SK-MEL-5 (cell line): ENCODE measurements at places on chromosomes 6 and 20. TPM values are rescaled to one million over a fixed set of nuclear protein-coding genes. Genes with fewer than 3 reads are reported as not detected.

DNA sequence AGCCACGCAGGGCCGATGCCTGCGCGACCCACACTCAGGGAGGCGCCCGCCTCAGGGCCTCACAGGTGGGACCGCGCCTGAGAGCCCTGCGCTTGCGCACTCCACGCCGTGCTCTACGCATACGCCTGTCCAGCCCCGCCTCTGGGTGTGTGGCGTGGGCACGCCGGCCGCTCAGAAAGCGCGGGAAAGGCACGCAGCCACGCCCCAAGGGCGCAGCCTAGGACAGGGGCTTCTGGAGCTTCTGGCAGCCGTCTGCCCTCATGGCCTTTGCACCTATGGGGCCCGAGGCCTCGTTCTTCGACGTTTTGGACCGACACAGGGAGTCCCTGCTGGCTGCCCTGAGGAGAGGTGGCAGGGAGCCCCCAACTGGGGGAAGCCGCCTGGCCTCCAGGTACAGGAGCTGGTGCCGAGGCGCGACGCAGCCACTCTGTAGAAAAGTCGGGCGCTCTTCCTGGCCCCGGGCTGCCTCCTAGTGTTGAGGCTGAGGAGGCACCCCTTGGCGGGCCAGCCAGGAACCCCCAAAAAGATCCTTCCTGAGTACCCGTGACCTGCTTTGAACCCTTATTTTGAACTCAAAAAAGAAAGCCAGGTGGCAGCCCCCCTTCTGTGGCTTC is at the start of gene SPO11:
Gene SPO11 (plus strand): TSS at position 196 of the 614 bp plus-strand sequence. CDS start 65 bp downstream, at position 261.
- DNase-seq: no peak

DNA sequence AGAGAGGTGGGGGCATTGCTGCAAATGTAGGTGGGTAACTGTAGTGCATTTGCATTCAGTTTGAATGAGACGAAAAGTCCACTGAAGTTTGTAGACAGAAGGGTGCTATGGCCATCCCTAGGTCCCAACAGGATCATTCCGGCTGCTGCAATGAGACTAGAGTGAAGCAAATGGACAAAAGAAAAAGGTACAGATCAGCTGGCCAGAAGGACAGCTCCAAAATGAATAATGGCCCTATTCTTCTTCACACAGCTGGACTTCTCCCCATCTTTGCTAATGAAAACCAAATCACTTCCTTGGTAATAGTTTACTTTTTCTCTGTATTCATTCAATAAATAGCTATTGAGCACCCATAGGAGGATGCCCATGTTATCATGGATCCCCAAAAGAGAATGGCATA is 56.4 kb upstream of the TPD52L1 start:
- no peak for DNase-seq

- peak; percentile 67 for DNase-seq
These were observed 31.4 kb downstream of the HAO1 start for GRCh38 chr20:7908905-7909304.

HBS1L gene
- 118 and 122 TPM in 2 replicates for total RNA-seq

CST4 gene
- not detected in 2 replicates for total RNA-seq

- no peak for DNase-seq
These were observed 273.6 kb downstream of the PHACTR1 start for GRCh38 chr6:12990162-12990561.

GRCh38 chr6:135022050-135022697 is 32.4 kb downstream of the HBS1L start:
- no peak for DNase-seq

DNA sequence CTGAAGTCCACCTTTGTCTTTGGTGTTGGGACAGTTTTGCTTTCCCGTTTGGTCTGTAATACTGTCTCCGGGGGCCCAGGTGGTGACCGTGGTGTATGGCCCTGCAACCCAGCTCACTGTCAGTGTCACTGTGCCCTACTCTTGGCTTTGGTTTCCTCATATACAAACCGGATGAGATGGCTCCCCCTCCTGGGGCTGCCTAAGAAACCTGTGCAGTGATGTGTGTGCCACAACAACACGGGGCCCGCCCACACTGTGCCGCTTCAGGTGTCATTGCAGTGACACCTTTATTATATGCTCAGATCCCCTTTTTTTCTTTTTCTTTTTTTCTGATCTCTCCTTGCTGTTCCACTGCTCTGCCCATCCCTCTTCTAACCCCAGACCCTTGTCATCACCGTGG is 73.9 kb downstream of the RAMACL start:
- DNase-seq: no peak

MC3R gene
- total RNA-seq: not detected in 2 replicates

GRCh38 chr6:43223175-43223574 is 6.1 kb downstream of the DNPH1 start:
- no peak for DNase-seq

- DNase-seq: no peak
These were observed 80.9 kb downstream of the UBE3D start for GRCh38 chr6:82984720-82985119.

DNA sequence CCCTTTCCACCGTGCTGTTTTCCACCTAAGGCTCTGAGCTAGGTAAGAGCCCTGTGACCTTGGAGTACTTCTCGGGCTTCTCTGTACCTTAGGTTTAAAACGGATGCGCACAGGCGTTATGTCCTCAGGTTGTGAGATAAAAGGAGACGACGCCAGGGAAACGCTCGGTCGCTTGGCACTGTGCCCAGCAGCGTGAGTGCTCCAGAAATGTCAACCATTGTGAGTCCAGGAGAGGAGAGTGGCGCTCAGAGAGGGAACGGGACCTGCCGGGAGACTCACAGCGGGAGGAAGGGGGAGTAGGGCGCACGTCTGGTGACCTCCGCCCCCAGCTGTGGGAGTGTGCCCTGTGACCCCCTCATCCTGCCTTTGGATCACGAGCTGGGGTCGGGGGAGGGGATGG is 33.8 kb upstream of the SCRT2 start:
- no peak for DNase-seq

GRCh38 chr6:3318226-3318625 is 59.5 kb downstream of the PSMG4 start:
- no peak for DNase-seq

GRCh38 chr6:144055121-144055931 is 40.0 kb downstream of the SF3B5 start:
- no peak for DNase-seq

- DNase-seq: peak; percentile 56
These were observed 804 bp downstream of the C6orf141 start for GRCh38 chr6:49551078-49551865.

C6orf163 gene
- total RNA-seq: 1.3 and 1.4 TPM in 2 replicates

PACSIN1 gene
- not detected in 2 replicates for total RNA-seq

- peak; percentile 17 for DNase-seq
These were observed 63.7 kb downstream of the CTNNBL1 start for GRCh38 chr20:37757550-37757949.

- peak; percentile 62 for DNase-seq
These were observed at the start of gene ITPA for GRCh38 chr20:3209257-3209945. Gene ITPA, plus strand, starts transcription at chr20:3209498. Its CDS starts 54 bp downstream, at chr20:3209552.

DNA sequence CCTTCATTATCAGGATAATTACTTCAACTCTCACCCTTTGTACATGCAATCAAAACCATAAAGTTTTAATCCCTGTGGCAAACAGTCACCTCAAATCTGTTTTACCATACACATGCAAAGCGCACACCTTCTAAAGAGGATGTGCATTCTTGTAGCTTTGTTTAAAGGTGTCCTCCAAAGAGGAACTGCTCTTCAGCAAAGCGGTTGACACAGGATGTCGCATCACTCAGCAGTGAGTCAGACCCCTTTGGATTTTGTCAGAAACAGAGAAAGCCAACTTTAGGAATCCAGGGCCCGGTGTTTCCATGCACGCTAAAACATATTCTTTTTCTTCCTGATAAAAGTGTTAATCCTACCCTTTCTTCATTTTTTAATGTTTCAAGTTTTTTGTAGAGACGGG is 268.3 kb upstream of the ARID1B start:
- DNase-seq: no peak

DNA sequence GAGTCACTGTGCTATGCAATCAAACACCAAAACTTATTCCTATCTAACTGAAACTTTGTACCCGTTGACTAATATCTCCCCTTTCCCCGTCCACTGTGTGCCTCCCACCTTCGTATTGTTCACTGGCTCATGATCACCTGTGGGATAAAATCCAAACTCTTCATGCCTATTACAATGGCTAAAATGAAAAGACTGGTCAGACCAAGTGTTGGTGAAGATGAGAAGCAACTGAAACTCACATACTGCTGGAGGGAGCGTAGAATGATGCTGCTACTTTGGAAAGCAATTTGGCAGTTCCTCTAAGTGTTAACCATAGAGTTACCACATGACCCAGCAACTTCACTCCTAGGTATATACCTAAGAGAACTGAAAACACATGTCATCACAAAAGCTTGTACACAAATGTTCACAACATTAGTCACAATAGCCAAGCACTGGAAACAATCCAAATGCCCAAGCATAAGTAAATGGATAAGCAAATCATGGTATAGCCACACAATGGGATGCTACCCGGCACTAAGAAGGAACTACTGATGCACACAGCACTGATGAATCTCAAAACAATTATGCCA is 13.1 kb downstream of the RPS10 start:
- no peak for DNase-seq

DNA sequence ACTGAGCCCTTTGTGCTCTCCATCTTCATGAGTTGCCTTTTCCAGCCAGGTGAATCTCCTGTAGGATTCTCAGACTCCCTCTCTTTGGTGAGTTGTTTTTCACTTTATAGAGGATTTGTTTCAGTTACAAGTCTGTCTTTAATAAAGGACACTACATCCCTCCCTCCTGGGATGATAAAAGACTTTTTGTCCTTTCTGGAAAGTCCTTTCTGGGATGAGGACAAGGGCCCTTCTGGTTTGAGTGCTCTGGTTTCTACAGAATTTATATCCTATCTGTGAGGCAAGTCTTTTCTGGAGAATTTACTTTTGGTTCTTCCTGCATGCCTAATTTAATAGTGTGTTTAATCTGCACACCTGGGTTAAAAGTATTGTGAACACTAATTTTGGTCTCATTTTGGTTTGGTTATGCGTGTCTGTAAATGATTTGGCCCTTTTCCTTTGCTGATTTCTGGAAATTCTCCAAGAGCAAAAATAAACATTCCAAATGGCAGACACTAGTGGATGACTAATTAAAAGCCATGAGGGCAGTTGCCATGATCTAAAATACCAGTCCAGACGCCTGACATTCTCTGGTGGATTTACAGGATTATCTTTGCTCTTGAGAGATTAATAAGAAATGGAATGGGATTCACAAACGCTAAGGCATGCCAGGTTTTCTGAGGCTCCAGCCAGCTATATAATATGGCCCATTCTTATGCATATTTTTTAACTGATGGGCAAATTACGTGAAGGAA is 44.8 kb downstream of the TCP11 start:
- DNase-seq: peak; percentile 54

DNA sequence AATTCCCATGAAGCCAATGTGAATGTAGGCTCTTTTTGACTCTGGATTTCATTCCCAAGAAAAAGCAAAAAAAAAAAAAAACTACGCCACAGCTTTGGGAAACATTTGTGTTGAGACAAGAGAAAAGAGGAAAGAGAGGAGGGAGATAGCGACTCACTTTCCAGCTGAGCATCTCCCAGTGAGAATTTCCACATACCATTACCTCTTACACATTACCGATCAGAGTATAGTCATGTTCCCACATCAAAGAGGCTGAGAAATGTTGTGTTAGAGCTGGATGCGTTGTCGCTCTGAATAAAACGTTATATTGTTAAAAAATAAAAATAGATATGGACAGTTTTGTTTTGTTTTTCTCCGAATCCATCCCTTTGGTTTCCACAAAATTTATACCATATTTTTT is 1019.3 kb upstream of the ADGRB3 start:
- no peak for DNase-seq

- DNase-seq: no peak
These were observed 2.2 kb downstream of the UBD start for GRCh38 chr6:29557320-29557719.

GRCh38 chr6:29617782-29618554 is 15.0 kb downstream of the GABBR1 start:
- DNase-seq: peak; percentile 29
